ENCODE measurements at places on chromosomes 1 and 21.

- no peak for DNase-seq
Observed at GRCh38 chr1:173191011-173191705, 16.0 kb downstream of the TNFSF4 start.

DNA sequence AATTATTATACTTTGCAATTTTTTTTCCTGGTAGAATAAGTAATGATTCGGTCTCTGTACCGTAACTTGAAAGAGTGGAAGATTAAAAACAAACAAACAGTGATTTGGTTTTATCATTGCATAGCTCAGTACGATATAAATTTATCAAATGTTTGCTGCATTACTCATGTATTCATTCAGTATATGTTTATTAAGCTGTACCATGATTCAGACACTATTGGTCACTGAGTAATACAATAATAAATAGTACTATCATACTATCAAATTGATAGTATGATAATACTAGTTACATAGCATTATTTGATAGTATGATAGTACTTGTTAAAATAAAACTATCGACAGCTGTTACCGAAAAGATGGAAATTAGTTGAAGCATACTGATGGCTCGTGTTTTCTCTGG lies 12.1 kb downstream of the CENPF start:
- DNase-seq: no peak

DNA sequence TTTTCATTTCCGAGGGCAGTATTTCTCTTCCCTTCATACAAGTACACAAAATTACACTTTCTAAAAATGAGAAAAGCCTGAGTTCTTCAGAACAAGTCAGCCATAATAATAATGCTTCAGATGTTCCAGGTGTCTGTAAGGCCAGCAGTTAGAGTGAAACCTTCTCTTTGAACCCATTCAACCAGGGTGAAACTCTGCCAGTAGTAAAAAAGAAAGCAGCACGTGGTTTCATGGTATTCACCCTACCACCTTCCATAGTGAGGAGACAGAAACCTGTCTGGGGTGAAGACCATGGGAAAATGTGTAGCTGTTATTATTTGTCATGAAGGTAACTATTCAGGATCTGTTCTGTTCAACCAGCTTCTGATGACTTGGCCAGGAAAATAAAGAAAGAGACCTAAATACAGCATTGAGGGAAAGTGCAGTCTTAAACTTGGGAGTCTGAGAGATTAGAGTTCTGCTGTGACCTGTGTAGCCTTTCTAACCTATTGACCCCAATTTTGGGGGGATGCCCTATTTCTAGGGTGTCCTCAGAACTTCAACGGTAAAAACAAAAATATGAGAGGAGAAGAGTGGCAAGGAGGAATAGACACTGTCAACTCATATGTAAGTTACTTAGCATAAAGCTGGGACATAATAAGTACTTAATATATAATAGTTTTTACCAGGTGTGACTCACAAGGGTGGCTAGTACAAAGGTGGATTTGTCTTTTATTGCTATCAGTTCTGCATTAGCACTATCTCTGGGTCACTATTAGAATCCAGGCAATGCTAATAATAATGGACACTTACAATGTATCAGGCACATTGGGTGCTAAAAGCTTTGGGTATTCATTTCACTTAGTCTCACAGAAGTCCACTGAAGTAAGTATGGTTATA lies 70.0 kb upstream of the TNFSF4 start:
- DNase-seq: no peak

DNA sequence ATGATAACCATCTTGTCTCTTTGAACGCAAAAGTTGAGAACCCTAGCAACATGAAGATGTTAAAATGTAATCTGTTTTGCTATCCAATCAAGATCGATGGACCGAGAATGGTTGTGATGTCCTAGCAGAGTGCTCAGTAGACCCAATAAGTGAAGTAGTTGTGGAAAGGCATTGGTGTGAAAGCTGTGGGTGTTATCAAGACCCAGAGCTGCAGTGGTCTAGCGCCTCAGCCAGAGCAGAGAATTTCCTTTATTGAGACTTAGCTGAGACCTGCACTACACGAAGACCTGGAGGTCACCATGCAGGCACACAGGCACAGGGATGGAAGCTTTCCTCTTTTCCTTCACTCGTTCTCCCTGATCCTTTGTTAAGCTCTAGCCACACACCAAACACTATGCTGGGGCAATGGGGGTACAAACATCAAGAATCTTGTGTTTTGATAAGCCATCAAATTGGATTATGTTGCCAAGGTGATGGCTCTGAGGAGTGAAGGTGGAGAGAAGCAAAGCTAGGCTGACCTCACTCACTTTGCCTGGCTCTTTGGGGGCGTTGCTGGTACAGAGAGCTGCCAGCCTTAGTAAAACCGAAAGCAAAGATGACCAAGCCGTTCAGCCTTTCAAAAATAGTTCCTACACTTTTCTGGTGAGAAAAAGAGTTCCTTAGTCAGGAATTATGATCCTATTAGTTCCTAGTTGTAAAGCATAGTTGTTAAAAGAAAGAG lies 24.1 kb downstream of the METTL13 start:
- DNase-seq: no peak

- DNase-seq: no peak
Observed at GRCh38 chr1:147079400-147080005, 92.8 kb downstream of the PRKAB2 start.

DNA sequence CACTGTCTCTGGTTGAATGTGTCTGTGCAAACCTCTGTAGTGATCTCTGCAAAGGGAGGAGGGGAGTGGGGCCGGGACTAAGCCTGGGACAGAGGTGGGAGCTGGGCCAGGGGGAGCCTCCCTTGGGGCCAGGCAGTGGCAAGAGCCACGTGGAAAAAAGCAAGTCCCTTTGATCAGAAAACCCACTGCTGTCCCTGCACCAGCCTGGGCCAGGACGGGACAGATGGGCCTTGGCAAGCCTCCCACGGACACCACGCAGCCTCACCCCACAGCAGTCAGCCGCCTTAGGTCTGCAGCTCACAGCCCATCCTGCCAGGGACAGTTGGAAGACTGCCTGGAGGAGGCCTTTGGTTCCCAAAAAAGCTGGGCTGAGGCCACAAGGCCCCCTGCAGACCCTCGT lies 11.7 kb upstream of the TRAPPC10 start:
- no peak for DNase-seq

DNA sequence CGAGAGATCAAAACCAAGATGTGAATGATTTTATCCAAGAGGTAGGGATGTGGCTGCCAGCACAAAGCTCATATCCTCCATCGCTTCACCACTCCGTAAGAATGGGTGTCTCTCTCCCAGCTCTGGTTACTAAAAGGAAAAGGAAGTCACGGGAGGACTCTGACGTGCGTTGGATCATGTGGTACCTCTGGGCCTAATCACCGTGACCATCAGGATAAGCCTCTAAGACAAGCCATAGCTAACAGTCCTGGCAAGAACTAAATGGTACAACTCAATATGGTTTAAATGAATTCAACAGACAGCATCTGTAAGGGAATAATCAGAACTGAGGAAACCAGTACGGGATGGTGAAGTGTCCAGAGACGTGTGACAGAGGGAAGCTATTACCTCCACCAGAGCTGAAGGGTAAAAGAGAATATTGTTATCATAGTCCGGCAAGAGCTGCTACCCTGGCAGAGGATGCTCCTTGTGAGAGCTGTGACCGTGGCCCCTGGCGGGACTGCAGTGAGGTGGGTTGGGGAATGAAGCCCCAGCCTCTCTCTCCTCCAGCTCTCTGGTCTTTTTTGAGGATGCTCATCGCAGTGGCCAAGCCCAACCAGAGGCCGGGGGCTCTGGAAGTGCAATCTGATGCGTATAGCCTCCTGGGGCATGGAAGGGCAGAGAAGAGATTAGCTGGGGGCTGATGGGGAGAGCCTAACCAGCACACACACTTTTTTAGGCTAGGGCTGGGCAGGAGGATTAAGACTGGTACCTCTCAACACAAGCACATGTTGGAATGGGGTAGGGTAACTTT lies 54.2 kb downstream of the KIAA1614 start:
- no peak for DNase-seq

DNA sequence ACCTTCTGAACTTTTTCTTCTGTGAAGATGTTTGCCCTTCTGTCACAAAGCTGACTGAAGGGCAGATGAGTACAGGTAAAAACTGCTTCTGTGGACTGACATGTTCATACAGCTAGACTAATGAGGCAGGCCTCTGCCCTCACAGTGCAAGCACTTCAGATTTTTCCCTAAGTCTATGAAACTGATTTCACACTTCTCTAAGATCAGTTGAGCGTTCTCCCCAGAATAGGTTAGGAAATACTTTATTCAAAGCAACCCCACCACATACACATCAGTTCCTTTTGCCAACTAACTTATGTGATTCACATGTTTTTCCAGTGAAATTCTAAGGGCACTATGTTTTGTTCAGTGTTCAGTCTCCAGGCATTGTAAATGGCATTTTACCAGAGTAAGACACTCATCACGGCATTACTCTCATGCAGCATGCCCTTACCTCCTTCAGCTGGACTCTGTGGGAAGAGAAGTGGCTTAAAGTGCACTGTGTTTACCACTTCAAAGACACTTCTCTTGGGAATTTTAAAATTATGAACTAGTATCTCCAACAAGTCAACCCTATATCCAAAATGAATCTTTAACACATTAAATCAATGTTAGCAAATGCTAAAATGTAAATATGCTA lies 5.4 kb upstream of the PSMG1 start:
- no peak for DNase-seq

GRCh38 chr1:221667504-221667903 lies 74.4 kb downstream of the DUSP10 start:
- DNase-seq: no peak

DNA sequence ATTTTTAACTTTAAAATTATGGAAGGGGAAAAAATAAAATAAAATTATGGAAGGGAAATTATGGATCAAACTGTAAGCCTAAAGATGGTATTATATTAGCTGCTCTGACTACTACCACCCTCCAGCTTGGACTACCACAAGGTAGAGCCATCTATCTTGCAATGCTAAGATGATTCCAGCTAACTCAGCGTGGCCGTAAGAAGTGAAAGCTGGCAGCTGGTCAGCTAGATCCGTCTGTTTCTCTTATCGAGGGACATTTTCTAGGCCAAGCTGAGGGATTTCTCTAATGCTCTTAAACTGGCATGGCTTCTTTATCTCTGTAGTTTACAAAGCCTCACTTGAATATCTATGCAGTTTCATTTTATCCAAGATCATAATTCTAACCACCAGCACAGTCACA lies 31.5 kb downstream of the LYST start:
- no peak for DNase-seq

GRCh38 chr1:240619906-240620621 lies 8.1 kb upstream of the GREM2 start:
- no peak for DNase-seq

DNA sequence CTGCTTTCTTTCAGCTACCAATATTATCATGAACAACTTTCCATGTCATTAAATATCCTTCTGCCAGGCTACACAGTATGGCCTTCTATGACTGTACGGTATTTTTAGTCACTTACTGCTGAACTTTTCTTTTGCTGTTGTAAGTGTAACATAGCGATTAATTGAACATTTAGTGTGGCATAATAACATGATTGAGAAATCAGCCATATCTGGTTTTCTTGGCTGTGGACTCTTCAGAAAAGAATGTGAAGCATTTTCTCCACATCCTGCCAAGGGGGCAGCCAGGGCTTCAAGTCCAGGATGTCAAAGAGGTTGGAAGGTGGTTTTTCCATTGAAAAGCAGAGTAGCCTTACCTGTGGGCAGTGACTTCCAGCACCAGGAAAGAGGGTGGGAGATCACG lies 8.8 kb upstream of the AHCYL1 start:
- no peak for DNase-seq

- DNase-seq: peak; percentile 62
Observed at GRCh38 chr1:178541829-178542553, 29.1 kb downstream of the TEX35 start.

DNA sequence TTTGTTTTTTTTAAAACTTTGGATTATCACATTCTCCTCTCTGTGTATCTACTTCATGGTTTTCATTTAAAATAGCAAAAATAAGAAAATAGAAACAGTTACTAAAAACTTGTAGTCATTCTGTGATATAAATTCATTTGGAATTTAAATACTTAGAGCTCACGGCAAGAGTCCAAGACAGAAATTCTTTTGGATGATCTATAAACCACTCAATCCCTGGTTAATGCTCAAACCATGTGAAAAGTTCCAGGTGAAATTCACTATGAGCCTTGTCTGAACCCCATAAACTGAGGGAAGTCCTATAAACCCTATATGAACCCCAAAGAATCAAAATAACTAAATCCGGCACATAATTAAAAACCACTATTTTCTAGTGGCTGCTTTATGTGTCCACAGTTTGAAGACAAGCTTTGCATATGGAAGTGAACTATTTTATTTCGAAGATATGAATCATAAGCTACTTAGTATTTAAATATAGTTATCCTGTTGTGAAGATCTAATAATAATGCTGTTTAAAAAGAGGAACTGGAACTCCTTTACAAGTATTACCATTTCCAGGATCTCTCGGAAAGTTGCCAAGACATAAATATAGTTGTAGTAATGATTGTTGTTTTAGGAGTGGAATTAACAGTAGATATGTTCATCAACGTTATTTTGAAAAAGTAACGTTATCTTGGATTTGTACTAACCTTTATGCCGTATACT lies 163.5 kb downstream of the NFIA start:
- no peak for DNase-seq

- peak; percentile 64 for DNase-seq
Observed at GRCh38 chr21:45981151-45982091, at the start of gene COL6A1. COL6A1 (plus strand) TSS chr21:45981770; CDS start chr21:45981851, 81 bp downstream.

DNA sequence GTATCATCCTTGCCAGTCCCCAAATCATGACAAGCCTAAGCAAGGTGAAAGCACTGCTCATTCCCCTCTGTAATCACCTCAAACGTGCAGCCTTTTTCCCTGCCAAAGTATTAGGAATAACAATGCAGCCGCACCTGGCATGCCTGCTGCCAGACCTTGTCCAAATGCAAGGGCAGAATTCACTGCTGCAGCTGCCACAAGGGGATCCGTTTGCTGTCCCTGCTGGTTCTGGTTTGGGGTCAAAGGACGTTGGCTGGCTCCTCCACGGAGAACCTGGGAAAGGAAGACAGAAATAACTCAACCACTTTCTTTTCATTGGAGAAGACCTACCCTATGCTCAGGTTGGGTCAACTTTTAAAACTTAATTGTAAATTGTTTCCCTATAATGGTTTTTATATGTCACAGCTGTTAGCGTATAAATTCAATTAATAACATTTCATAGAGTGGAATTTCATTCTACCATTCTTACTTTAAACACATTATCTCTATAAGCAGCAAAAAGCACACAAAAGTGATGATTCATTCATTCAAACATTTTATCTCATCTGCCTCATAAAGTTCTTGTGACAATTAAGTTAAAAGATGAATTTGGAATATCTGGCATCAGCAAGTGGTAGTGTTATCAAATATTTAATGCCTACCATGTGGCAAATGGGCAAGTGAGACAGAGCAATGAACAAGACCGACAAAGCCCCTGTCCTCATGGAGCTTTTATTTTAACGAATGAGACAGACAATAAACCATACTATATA lies 59.8 kb upstream of the SDC3 start:
- no peak for DNase-seq

GRCh38 chr1:99992760-99993467 lies 23.1 kb downstream of the SLC35A3 start:
- DNase-seq: no peak

GRCh38 chr1:168319691-168320090 lies 39.0 kb downstream of the TBX19 start:
- no peak for DNase-seq

- no peak for DNase-seq
Observed at GRCh38 chr1:199394856-199395255, 632.7 kb upstream of the NR5A2 start.

GRCh38 chr1:109777980-109778625 lies 14.4 kb upstream of the EPS8L3 start:
- DNase-seq: no peak

GRCh38 chr1:151393583-151393982 lies 5.8 kb upstream of the PSMB4 start:
- no peak for DNase-seq

GRCh38 chr1:117638759-117639158 lies 32.9 kb downstream of the TENT5C start:
- DNase-seq: no peak
